ENCODE measurements at places on chromosomes 7 and 10.

DNA sequence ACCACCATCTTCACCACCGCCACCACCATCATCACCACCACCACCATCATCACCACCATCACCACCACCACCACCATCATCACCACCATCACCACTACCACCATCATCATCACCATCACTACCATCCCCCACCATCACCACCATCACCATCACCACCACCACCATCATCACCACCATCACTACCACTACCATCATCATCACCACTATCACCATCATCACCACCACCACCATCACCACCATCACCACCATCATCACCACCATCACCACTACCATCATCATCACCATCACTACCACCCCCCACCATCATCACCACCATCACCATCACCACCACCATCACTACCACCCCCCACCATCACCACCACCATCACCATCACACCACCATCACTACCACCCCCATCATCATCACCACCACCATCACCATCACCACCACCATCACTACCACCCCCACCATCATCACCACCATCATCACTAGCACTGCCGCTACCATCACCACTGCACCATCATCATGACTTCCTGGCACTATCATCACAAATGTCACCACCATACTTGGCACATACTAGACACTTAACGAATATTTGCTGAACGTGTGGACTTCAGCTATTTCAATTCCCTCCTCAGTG, 25.3 kb upstream of the FZD8 start:
- no peak for DNase-seq

- no peak for DNase-seq
Measured at GRCh38 chr10:63896992-63897391, 375.8 kb downstream of the REEP3 start.

DNA sequence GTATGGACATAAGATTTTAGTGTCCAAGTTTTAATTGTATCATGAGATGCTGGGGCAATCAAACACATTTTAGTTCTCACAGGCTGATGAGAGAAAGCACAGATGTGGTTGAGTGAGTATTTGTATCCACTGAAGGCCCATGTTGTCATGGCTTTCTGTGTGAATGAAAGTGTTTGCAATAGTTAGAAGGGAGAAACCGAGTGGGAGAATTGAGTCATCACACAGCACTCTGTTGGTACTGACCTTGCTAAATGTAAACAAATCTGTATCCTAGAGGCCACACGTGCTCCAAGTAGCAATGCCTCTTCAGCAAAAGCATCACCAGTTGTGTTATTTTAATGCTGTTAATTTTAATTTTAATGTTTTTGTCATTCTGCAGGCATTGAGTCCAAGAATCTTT, 121.2 kb downstream of the EMX2 start:
- DNase-seq, result no peak

DNA sequence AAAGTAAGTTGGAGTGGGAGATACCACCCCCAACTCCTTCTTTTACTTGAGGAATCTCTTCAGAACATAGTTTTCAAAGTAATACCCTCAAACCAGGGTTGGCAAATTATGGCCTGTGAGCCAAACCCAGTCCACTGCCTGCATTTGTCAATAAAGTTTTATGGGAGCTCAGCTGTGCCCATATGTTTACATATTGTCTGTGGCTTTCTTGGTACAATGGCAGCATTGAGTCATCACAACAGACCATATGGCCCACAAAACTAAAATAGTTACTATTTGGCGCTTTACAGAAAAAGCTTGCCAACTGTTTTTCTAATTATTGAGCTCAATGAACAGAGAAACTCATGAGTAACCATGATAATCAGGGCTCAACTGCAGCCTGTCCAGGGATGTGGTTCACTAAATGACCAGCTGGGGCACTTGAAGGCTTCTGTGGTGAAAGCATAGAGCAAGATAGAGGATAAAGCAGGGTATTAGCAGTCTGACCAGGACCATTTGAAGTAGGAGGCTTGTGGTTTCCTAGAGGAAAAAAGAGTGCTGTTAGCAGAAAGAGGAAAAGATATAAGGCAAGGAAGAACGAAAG, 196.0 kb upstream of the GRB10 start:
- no peak for DNase-seq

GRCh38 chr10:4678023-4678950, 147.7 kb upstream of the AKR1E2 start:
- DNase-seq, result no peak

DNA sequence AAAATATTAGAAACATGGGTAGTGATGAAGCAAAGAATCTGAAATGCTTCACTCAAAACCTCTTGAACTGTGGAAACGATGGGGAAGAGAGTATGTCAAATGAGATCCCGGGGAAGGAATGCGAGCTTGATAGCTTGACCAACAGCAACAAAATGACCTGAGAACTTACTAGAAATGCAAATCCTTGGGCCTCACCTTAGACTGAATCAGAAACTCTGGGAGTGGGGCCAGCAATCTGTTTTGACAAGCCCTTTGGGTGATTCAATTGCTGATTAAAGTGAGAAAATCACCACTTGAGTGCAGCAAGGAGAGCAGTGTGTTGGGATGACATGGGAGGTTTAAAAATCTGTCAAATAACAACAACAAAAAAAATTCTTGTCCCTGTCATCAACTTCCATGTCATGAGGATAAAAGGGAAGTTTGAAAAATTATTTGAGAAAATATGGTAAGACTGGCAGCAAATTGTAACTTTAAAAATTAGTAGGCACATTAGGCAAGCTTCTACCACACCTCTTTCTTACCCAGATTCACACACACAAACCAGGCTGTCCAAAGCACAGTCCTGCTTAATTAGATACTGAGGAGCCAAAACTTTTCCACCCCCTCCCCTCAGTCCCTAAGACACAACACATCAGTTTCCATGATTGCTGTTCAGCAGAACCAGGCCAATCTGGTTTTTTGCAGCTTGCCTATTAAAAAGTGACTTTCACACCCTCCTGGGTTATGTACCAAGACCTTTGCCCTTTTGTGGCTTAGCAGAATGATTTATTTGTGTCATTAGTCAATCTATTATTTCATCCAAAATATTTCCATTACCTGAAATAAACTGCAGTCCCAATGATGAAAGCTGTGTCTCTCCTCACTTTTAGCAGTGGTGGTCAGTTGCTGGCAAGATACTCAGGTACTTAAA, 15.6 kb downstream of the CALCR start:
- DNase-seq, result no peak
